ENCODE measurements at places on chromosomes 16 and 17. TPM values are rescaled to one million over a fixed set of nuclear protein-coding genes. Genes with fewer than 3 reads are reported as not detected.

The HIC1 gene
- total RNA-seq, result 148 TPM

The CSH1 gene
- total RNA-seq, result not detected

The HIGD1B gene
- not detected for total RNA-seq

The CDC42EP4 gene
- 52.0 TPM for total RNA-seq

The PRRT2 gene
- 0.44 TPM for total RNA-seq

The KCNJ18 gene
- not detected for total RNA-seq

The MT2A gene
- total RNA-seq, result 68.9 TPM

The ACSM5 gene
- total RNA-seq, result not detected

The NME1 gene
- total RNA-seq, result 58.4 TPM

The C17orf78 gene
- total RNA-seq, result not detected

The ZKSCAN2 gene
- total RNA-seq, result 6.3 TPM

The PRSS27 gene
- 0.57 TPM for total RNA-seq

The CDH16 gene
- total RNA-seq, result not detected

The SCARF1 gene
- total RNA-seq, result 0.44 TPM

Measured in placental pericyte (primary cell).